Fibroblast of upper back skin (primary cell): ENCODE measurements at places on chromosomes 7 and 10.
A peak's percentile ranks its signal among the peaks of the same experiment; 100 is the strongest.

- no peak for DNase-seq
These were observed 171.1 kb downstream of the EGFR start for GRCh38 chr7:55189878-55190436.

GRCh38 chr7:125681508-125681907 is 751.9 kb upstream of the POT1 start:
- DNase-seq = no peak

- DNase-seq = peak; percentile 25
These were observed 139.1 kb downstream of the XPNPEP1 start for GRCh38 chr10:109784236-109784635.

- no peak for DNase-seq
These were observed 372.1 kb downstream of the DNAJB6 start for GRCh38 chr7:157708919-157709295.

DNA sequence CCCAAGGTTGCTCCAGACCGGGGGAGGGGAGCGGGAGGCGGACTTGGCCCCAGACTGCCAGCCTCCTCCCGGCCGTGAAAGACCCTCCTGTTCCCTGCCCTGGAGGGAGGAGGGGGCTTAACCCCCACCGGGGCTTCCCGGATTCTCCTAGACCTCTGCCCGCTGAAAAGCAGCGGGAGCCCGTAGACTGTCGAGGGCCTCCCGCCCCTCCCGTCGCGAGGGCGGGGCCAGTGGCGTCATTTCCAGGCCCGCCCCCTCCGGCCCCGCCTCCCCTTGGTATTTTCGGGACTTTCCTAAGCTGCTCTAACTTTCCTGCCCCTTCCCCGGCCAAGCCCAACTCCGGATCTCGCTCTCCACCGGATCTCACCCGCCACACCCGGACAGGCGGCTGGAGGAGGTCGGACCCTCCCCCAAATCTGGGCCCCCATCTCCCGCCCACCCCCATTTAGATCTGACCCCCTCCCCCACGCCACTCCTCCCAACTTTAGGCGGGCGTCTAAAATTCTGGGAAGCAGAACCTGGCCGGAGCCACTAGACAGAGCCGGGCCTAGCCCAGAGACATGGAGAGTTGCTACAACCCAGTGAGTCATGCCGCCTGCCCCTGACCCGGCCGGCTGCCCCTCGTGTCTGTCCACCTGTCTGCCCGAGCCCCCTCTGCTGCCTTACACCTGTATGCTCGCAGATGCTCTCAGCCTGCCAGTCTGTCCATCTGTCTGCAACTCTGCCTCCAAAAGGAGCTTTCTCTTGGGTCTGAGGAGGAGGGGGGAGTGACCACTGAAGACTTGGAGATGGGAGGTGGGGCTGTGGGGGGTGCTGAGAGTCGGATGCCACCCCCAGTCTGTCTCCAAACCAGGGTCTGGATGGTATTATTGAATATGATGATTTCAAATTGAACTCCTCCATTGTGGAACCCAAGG is at the start of gene NFKB2:
NFKB2 (plus strand) TSS at position 306 of the 917 bp plus-strand sequence; CDS start at position 561, 255 bp downstream.
- peak; percentile 79 for DNase-seq

DNA sequence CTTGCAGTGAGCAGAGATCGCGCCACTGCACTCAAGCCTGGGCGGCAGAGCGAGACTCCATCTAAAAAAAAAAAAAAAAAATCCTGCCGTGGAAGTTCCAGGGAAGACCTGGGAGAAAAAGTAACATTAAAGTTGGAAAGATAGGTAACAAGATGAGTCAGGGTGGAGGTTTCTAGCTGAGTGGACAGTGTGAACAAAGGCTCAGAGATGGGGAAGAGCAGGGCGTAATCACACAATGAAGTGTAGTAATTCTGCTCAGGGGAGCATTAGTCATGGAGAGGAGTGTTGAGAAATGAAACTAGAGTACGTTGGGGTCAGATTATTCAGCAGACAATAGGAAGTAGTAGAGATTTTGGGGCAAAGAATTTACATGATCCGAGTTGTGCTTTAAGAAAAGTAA is 21.6 kb upstream of the WASL start:
- peak; percentile 43 for DNase-seq

GRCh38 chr10:18149196-18149800 is 9.1 kb downstream of the CACNB2 start:
- no peak for DNase-seq

DNA sequence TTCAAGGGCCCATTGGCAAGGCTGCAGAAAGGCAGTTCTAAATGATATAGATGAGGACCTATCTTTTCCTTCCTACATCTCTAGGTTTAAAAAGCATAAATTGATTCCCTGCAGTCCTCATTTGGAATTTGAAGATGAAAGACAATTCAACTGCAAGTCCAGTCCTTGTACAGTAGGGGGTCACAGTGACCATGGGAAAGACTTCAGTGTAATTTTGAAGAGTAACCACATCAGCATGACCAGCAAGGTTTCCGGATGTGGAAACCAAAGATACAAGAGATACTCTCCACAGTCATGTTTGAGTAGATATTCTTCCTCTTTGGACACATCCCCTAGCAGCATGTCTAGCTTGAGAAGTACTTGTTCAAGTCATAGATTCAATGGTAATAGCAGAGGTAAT is 539.3 kb upstream of the TEX47 start:
- DNase-seq = no peak

DNA sequence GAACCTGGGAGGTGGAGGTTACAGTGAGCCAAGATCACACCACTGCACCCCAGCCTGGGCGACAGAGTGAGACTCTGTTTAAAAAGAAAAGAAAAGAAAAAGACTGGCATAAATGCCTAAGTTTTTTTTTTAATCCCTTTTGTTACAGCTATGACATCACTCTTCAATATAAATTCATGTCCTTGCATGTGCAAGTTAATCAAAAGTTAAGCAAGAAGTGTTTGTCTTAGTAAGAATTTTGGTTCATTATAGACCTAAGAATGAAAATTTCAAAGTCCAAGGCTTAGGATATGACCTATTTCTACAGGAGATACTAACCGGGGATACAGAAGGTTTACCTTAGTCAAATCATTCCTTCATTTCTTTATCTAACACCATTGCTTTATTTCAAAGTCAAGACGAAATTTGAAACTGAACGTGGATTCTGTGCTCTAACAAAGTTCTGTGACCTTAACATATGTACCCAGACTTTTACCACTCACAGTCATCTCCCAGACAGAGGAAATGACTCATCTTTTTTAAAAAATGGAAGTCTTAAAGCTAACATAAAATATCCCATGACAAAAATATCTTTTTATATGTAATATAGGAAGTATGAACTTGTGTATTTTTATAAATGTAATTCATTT is 29.3 kb upstream of the ITGB8 start:
- peak; percentile 66 for DNase-seq

DNA sequence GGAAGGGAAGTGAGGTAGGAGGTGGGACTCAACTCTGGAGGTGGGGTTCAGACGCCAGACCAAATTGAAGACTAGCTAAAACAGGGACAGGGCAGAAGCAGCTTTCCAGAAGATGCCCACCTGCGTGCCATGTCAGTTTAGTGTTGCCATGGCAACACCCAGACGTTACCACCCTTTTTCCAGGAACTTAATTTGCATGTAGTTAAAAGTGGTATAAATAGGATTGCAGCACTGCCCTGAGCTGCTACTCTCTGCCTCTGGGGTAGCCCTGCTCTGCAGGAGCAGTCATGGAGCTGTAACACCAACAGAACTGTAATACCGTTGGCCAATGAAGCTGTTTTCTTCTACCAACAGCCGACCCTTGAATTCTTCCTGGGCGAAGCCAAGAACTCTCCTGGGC is 93.8 kb downstream of the PRKCQ start:
- DNase-seq = no peak

GRCh38 chr7:106065575-106066500 is 46.3 kb downstream of the SYPL1 start:
- DNase-seq = no peak

DNA sequence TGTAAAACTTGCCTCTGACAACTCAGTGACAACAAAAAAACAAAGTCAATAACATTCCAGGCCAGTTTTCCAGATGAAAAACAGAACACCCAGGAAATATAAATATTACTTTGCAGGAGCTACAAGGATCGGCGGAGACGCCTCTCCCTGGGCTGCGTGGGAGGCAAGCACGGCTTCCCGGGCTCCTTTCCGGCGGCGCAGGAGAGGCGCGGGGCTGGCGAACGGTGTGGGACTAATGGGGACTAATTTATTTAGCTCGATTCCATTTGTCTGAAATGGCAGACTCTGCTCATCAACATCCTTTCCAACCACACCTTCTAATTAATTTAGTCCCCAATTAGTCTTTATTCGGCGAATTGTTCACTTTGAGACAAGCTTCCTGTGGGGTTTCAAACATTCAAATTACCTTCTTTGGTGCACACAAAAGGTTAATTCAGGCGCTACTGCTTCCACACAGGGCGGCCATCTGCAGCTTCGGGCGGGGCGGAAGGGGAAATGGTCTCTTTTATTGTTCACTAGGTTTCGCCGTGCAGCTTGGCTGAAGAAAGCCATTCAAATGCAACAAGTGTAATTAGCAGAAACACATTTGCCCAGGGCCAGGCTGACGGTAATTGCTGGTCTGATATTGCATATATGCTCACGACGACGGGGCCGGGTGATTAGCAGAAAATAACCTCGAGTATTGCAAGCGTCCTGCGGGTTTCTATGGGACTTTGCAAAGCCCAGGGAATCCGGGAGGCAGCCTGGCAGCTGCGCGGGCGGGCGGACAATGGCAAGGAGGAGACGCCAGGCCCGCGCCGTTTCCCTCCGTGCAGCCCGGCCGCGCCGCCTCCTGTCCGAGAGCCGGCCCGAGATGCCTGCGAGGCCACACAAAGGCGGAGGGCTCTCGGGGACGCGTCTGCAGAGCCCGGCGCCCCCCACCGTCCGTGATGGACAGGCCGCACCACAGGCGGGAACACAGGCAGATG is 270.1 kb downstream of the PTPRN2 start:
- no peak for DNase-seq

GRCh38 chr10:29728541-29729049 is 93.8 kb upstream of the SVIL start:
- no peak for DNase-seq

DNA sequence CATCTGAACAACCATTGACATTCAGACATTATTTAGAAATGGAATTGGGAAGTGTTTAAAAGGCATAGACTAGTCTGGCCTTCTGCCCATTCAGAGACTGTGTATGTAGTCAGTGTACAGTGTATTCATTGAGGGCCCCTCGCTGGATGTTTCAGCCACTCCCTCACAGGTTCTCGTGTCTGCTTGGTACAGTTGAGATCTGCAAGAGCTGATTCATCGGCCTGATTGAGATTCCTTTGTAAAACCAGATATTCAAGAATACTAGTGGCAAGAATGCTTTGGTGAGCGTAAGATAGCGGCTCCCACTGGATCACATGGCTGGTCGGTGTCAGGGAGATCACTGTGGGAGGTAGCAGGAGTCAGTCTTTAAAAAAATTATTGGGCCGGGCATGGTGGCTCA is 119.5 kb downstream of the TCF7L2 start:
- DNase-seq = peak; percentile 43

- peak; percentile 50 for DNase-seq
These were observed 3.8 kb downstream of the DEPP1 start for GRCh38 chr10:44974628-44975430.

- no peak for DNase-seq
These were observed 149.2 kb upstream of the SEMA3D start for GRCh38 chr7:85336086-85336485.

GRCh38 chr10:12350925-12351324 is 1.6 kb downstream of the CAMK1D start:
- DNase-seq = no peak

DNA sequence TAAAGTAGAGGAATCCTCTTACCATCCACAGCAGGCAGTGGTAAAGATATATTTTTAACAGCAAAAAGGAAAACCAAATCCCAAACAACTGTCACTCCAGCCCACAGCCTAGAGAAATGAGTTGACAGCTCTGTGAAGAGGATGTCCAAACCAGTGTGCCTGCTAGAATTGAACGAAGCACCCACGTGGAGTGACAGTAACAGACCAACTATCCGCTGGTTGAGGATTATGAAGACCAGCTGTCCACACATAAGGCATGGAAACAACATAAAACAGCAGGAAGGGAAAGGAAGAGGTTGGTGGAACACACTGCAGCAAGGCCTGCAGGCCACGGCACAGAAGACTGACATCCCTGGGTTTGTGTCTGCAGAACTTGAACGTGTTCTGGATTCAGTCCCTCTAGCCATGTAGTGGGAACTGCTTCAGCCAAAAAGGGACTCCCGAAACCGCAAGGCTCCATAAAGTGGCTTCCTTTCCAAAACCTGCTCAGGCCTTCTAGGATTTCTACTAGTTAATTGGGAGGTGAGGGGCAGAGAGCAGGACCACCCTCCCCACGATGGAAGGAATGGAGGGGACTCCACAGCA is 324.4 kb downstream of the BICC1 start:
- DNase-seq = no peak

DNA sequence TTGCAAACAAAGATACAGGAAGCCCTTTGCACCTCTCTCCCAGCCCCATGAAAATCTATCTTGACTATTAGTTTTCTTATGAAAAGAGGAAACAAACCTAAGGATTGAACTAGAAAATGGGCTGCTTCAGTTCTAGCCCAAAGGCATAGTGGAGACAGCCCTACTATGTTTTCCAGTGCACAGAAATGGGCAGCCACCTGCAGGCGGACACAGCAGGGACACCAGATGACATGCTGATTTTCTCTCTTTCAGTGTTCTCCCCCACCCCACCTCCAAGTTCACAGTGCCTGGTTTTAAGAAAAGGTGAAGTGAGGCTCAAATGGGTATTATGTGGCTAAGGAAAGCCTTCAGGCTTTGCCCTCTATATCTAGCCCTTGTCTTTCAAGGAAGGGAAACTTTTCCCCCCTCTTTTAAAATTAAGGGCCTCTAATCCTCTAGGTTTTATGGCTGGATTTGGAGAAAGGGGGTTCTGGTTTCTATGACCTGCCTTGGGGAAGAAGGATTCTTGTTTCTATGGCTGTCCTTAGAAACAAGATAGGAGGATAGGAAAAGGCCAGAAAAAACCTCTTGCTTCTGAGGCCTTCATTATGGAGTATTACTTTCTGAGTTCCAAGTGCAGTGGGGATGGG is 23.5 kb upstream of the DDX50 start:
- DNase-seq = no peak

DNA sequence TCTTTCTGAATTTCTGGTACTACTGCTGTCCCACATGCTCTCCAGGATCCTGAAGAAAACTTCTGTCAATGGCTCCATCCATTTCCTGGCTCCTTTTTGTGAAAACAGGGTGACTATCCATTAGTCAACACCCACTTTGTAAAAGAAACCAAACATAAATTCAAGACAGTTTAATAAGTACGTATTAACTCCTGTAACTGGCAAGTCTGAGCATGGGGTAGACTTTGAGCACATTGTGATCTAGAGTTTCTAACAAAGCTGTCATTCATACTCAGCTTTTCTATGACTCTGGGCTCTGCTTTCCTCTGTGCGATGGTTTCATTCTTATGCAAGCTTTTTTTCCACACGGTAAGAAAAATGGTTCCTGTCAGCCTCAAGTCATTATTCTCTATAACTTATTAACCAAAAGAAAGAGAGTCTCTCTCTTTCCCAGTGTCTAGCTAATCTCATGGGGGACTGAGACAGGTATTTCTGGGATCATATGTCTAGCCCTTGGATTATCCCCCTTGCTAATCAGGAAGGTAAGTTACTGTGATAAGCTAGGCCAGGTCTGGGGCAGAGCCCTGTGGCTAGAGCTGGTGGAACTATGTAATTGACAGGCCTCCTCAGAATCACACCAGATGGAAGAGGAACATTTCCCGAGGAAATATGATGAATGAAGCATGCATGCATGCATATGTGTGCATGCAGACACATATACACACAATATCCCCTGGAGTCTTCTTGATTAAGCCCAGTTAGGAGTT is 98.5 kb downstream of the GNAI1 start:
- DNase-seq = no peak
